MCF 10A (cell line): ENCODE measurements at places on chromosomes 6 and 20. TPM values are rescaled to one million over a fixed set of nuclear protein-coding genes. Genes with fewer than 3 reads are reported as not detected.

ASIP gene
- total RNA-seq: not detected in 2 replicates

DLL1 gene
- total RNA-seq: 0.96 and 1.4 TPM in 2 replicates

PTCHD4 gene
- 7.4 and 8.4 TPM in 2 replicates for total RNA-seq

RCAN2 gene
- 0.09 TPM in 1 of 2 replicates, not detected in the other for total RNA-seq

PCK1 gene
- total RNA-seq: not detected in 2 replicates

HDGFL1 gene
- total RNA-seq: not detected in 2 replicates

EYA2 gene
- total RNA-seq: 0.12 TPM in 1 of 2 replicates, not detected in the other

MAFB gene
- 15.9 and 19.7 TPM in 2 replicates for total RNA-seq

PACSIN1 gene
- total RNA-seq: not detected in 2 replicates
